ENCODE measurements at places on chromosomes 4 and X.

GRCh38 chrX:144946666-144947065 is 300.6 kb upstream of the SPANXN1 start:
- no peak for DNase-seq

DNA sequence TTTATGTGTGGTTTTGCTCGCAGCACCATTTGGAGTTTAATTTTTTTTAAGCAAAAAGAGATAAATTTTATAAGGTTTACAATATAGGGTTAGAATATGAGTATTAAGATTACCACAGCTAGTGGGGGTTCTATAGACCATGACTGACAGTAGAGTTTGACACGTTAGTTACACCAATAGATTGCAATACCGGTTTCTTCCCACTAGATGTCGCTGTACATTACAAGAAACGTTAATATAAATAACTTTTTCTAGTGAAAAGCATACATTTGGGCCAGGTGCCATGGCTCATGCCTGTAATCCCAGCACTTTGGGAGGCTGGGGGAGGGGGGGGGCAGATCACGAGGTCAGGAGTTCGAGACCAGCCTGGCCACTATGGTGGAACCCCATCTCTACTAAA is 433.6 kb downstream of the MAGEB5 start:
- DNase-seq: no peak

- DNase-seq: no peak
Observed at GRCh38 chr4:24094726-24095125, 204.9 kb upstream of the PPARGC1A start.

- DNase-seq: peak; percentile 8
Observed at GRCh38 chr4:134636338-134637051, 434.9 kb upstream of the PABPC4L start.

DNA sequence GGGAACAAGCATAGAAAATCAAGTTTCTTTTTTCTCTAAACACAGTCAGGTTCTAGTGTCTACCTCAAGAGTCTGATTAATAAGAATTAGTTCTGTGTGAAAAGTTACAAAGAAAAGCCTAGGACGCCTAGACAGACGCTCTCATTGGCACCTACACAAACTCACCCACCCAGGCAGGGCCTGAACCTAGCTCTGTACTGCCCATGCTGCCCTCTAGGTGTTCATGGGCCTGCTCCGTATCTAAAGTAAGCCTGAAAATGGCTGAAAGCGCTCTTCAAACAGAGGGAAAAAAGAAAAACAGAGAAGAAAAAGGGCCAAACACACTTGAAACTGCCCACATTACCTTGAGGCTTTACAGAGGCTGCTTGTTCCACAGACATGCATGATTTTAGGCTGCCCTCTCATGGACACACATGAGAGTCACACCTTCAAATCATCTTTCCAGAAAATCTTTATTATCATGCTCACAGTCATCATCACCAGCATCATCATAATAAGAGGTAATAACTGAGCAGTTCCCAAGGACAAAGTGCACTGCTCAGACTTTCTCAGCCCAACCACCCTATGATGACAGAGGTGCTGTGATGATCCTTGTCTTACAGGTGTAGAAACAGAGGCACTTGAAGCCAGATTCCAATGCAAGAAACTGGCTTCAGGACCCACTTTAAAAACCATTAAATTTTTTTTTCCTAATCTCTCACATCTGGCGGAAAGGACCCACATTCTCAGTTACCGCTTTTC is 49.6 kb downstream of the MAP7D2 start:
- peak; percentile 62 for DNase-seq

GRCh38 chrX:21831496-21831895 is 7.9 kb upstream of the MBTPS2 start:
- DNase-seq: no peak

DNA sequence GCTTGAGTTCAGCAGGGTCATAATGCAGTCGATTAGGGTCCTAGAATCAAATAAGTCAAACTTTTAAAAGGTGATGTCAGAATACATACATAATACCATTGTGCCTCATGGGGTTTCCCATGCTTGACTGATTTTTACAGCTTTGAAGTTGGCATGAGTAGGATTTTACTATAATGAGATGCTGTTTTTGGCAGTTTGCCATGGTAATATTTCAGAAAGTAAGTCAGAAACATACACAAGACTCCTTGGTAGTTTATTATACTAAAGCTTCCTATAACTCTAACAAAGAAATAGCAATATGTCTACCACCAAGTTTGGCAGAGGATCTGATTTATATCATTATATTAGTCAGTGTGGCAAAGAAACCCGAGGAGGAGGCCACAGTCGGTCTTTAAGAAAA is 45.2 kb downstream of the PHKA2 start:
- no peak for DNase-seq

DNA sequence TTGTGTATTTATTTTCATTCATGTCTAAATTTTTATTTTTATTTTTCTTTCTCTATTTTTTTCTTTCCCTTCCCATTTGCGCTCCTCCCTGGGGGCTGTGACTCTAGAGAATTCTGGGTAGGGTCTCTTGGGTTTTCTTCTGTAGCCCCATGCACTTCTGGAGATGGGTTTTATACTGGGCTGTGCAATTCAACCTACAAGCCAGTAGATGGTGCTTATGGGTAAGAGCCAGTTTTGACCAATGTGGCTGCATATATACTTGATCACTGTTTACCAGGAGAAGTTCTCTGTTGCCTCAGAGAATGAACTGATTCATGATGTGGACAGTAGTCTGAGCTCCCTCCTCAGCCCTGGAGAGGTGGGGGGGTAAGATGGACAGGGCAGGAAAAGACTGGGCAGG is 614.6 kb downstream of the PCDH19 start:
- DNase-seq: no peak

- no peak for DNase-seq
Observed at GRCh38 chr4:101414496-101414895, 67.2 kb upstream of the PPP3CA start.

DNA sequence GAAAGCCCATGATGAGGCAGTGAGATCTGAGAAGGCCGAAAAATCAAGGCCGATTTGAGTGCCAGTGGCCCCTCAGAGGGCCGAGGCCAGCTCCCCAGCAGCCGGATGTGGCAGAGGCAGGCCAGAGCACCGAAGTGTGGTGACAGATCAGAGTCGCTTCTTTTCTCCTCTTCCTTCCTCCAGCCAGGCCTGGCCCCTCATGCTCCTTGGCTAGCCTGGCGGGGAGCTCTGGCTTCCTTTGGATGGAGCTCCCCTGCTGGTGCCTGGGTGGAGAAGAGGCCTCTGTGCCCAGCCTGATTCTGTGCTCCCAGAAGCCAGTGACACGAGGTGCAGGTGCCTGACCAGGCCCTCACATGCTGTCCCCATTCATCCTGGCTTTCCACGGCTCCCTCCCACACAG is 127.2 kb upstream of the PABPC4L start:
- DNase-seq: no peak

- no peak for DNase-seq
Observed at GRCh38 chr4:189071241-189071640, 869.4 kb upstream of the FRG1 start.

GRCh38 chr4:139647184-139647583 is 18.4 kb upstream of the MGST2 start:
- DNase-seq: no peak

DNA sequence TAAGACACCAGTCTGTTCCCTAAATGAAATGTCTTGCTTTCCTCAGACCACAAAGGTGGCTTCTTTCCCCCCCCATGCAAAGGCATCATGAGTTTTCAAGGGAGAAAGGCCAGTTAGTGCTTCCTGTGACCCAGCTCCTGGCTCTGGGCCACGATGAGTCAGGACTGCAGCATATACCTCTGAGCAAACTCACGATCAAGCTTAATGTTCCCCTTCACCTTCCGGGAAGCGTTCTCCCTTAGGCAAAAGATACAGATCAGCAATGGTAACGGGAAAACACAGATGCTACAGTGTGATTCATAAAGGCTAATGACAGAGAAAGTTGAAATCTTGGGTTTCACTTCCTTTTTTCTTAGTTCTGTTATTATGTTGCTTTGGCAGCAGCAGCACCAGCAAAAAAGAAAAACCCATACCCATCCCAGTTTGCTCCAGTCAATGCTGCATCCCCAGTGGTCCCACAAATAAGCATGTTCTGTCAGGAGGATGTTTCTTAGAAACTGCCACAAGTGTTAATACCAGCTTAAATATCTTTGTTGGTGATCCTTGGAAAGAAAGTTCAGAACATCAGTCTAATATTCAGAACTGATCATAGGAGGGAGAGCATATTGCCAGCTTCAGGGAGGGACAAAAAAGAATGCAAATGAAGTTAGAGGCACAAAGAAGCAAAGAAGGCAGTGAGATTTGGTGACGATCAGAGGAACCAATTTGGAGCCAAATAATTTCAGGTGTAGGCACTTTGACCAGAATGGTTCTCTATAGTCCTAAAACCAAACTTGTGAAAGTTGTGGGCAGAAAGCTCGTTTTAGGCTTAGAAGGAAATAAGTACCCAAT is 41.2 kb downstream of the LONRF3 start:
- no peak for DNase-seq
